ENCODE measurements at places on chromosomes 16 and 17. TPM values are rescaled to one million over a fixed set of nuclear protein-coding genes. Genes with fewer than 3 reads are reported as not detected.

MYH11 gene
- 0.10 TPM for total RNA-seq

JUP gene
- total RNA-seq: 0.45 TPM

TSPAN10 gene
- 0.43 TPM for total RNA-seq

TAC4 gene
- not detected for total RNA-seq

SOST gene
- not detected for total RNA-seq

TMC8 gene
- total RNA-seq: 316 TPM

ITGB4 gene
- total RNA-seq: 0.43 TPM

SKA2 gene
- total RNA-seq: 101 TPM

POLR3K gene
- total RNA-seq: 31.1 TPM

RAD51C gene
- total RNA-seq: 59.6 TPM

KCNJ18 gene
- total RNA-seq: not detected

FOXL1 gene
- not detected for total RNA-seq

UTS2R gene
- total RNA-seq: not detected

DNA sequence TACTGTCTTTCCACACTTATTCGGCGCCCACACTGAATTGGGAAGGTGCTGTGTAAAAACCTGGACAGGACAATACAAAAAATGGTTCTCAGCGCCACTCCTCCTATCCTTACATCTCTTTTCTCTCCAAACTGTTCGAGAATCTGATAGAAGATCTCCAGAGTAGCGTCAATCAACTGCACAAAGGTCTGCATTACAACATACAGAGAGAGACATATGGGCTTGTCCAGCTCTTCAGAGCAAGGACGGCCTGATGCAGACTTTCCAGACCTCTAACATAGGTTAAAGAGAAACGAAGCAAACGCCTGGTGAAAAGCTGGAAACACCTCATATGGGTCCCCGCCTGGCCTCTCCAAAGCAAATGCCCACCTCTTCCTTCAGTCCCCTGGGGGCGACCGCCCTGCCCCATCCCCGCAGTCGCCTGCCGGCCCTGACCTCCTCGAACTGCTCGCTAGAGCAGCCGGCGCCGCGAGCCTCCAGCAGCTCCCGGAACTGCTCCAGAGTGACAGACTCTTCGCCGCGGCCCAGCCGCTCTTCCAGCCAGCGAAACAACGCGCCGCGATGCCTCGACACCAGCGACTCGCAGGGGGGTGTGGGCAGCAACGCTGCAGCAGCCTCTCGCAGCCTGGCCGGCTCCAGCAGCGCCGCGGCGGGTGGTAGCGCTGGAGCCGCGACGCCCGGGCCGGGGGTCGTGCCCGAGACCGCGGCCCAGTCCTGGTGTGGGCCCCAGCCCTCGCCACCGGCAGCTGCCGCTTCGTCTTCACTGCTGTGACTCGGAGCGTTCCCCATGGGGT is 526 bp downstream of the ZZEF1 start:
- peak; percentile 52 for DNase-seq

DNA sequence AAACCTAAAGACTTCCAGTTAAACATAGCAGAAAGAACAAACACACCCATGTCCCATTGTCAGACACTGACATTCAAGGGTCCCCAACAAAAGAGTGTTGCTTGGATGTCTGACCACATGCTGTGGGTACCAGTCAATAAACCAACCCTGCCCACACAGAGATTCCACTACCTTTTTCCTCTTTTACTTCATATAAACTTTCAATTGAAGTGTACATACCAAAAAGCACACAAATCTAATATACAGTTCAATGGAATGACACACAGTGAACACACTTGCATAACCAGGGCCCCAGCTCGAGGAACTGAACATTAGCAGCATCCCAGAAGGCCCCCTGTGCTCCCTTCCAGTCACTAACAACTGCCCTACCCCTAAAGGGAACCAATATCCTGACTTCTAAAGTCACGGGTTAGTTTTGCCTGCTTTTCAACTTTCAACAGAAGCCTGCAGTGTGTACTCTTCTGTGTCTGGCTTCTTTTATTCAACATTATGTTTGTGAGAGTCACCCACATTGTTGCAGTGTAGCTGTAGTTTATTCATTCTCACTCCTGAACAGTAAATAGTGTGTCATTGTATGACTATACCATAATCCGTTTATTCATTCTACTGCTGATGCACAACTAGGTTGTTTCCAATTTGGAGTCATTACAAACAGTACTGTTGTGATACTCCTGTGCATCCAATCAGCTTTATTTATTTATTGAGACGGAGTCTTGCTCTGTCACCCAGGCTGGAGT is 18.0 kb downstream of the CFDP1 start:
- no peak for DNase-seq

DNA sequence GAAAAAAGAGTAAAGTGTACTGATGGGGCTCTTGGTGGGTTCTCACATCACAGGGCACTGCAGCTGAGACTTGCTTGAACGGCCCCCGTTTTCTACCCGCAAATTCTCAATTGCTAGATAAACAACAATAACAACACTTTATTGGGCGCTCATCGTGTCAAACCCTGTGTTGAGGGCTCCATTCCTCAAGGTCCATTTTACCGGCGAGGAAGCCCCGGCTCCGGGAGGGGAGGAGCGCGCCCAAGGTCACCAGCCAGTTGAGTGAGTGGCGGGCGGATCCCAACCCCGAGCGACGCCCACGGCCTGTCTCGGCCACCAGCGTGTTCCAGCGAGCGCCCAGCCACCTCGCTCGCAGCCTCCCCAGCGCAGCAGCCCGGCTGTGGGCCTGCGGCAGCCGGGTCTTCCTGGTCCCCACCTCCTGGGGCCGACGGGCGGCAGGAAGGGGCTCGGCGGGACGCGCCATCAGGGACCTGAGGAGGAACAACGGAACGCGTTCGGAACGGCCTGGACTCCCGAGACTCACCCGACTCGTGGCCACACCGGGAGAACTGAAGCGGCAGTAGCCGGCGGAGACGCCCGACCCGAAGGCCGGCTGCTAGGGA is 373 bp downstream of the CMC2 start:
- DNase-seq: peak; percentile 78

DNA sequence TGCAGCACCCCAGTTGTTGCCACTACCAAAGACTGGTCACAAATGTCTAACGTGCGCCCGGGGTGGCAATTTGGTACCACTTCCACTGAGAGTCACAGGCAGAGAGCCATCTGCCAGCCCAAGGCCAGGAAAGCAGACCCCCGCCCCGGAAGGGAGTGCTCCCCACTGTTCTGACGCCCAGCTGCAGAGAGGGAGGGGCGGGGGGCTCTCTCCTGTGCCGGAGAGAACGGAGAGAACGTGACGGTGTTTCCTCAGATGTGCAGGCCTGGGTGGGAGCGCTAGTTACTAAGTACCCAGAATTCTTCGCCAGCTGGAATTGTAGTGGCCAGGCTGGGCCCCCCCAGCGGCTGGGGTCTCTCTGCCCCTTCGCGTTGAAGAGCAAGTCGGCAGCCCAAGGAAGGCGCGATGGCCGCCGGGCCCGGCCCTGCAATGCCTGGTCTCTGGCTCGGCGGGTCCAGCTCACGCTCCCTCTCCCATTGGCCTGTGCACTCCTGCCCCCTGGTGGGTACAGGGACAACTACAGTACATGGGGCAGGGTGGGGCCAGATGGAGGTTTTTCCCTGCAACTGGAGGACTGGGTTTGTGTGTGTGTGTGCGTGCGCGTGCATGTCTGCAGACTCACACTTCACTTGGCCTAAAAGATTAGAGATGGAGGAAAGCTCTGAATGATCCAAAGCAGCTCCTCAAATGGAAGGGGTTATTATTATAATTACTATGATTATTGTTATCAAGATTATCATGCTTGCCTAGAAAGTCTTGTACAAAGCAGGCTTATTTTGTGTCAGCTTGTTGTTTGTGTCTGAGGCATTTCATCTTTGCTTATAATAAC is 107.1 kb downstream of the AMFR start:
- DNase-seq: peak; percentile 81

GRCh38 chr16:69143116-69143515 is 10.7 kb downstream of the UTP4 start:
- no peak for DNase-seq

DNA sequence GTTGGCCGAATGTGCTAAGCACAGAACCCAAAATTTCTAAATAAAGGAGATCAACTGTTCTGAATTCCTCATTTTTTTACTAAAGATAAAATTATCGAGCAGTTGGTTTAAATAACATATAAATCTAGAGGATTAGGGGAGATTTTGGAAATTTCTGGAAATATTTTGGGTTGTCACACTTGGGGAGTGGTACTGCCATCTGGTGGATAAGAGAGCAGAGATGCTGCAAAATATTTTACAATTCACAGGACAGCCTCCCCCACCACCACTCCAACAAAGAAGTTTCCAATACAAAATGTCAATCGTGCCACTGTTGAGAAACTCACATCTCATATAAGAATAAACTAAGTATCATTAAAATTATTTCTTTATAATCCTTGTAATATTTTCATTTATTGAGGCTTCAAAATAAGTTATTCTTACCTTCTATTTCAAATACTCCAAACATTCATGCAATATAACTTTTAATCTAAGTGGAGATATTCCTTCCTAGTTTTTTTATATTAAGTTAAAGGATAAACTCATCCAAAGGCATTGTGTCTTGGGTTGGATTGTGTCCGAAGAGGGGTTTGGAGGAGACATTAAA is 17.0 kb upstream of the ABCA8 start:
- DNase-seq: no peak

- no peak for DNase-seq
Measured at GRCh38 chr17:75093548-75094158, 5.9 kb downstream of the SLC16A5 start.

DNA sequence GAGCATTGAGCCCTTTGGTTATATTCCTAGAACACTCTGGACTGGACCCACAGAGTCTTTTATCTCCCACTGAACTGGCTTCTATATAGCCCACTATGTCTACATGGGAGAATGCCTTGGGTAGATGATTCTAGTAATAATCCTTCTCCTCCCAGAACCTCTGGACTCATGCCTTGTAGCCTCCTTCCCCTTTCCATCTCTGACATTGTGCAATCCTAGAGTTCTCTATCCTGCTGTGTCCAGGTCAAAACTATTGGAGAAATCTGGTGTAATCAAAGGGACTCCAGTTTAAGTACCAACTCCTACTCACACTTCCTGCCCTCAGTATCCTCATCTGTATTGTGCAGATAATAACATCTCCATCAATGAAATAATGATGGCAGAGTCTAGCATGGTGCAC is 9.1 kb downstream of the RCVRN start:
- no peak for DNase-seq

GRCh38 chr16:14566599-14566998 is 63.5 kb downstream of the PARN start:
- no peak for DNase-seq

GRCh38 chr17:16001226-16001897 is 1.7 kb downstream of the TTC19 start:
- DNase-seq: no peak

DNA sequence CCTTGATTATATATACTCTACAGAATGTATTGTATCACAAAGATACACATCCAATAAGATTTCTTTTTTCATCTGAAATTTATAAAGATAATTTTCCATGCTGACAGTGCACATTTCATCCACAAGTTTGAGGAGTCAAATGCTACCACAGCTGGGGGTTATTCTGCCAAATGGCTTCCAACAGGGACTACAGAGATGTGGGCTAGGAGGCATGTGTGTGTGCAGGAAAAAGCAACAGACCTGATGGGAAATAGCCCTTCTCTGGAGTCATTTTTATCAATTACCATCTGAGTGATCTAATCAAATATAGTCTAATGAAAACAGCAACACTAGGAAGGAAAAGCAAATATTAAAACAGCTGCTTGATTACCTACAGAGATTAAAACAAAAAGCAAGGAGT is 290.5 kb downstream of the CEP112 start:
- DNase-seq: no peak

DNA sequence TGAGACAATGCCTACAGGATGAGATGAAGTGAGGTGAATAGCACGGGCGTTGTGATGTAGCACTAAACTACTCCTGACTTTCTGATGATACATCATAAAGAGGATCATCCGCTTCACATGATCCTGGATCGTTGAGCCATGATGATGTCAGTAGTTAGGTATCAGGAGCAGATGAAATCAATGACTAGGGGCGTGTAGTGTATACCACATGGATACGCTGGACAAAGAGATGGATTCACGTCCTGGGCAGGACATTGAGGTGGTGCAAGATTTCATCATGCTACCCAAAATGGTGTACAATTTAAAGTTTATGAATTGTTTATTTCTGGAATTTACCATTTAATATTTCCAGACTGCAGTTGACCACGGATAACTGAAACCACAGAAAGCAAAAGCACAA is 156.6 kb downstream of the ANKFN1 start:
- no peak for DNase-seq

- no peak for DNase-seq
Measured at GRCh38 chr17:2750721-2751120, 1.3 kb upstream of the CCDC92B start.

DNA sequence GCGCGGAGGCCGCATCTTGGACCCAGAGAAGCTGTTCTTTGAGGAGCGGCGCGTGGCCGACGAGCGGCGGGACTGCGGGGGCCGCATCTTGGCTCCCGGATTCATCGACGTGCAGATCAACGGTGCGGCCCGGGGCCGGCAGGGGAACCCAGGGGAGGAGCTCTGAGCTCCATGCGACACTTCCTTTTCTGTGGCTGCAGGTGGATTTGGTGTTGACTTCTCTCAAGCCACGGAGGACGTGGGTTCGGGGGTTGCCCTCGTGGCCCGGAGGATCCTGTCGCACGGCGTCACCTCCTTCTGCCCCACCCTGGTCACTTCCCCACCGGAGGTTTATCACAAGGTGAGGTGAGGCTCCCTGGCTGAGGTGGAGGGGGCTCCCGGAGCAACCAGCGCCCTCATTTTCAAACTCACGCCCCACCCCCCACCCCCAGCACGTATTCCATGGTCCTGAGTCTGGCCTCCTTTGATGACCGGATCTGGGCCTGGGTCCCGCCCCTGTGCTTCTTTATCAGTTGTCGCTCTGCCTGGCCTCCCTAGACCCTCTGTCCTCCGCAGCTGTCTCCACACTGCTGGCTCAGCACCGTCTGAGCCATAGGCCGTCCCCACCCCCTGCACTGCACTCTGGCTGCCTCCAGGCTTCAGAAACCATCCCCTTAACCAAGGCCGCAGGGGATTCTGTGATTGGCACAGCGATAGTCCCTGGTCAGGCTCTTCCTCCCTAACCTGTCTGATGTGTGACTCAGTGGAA is 787 bp downstream of the AMDHD2 start:
- DNase-seq: peak; percentile 75

- no peak for DNase-seq
Measured at GRCh38 chr17:37849617-37849972, 74.6 kb upstream of the TBC1D3K start.

GRCh38 chr17:77778636-77779489 is 179.6 kb upstream of the TNRC6C start:
- DNase-seq: no peak

DNA sequence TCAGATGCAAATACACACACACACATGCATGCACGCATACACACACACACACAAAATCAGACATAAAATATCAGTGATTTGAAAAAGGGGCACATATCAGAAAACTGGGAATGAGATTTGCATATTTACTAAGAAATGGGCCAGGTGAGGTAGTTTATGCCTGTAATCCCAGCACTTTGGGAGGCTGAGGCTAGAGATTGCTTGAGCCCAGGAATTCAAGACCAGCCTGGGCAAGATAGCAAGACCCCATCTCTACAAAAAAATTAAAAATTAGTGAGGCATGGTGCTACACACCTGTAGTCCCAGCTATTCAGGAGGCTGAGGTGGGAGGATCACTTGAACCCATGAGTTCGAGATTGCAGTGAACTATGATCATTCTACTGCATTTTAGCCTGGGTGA is 22.4 kb upstream of the PNPO start:
- DNase-seq: no peak

GRCh38 chr17:45942284-45942683 is 47.9 kb downstream of the MAPT start:
- DNase-seq: no peak

- no peak for DNase-seq
Measured at GRCh38 chr16:84660973-84661372, 12.7 kb downstream of the KLHL36 start.

GRCh38 chr17:13086142-13086769 is 68.4 kb upstream of the ELAC2 start:
- DNase-seq: no peak

Data from activated CD4-positive, alpha-beta memory T cell treated with anti-CD3 and anti-CD28 coated beads, Interleukin-2, amount 10 ng/mL, durations not matched to agents 7 days and 5 days (primary cell).